ENCODE measurements at places on chromosomes 7 and 10.

- DNase-seq = no peak
These were observed 4.8 kb upstream of the CPXM2 start for GRCh38 chr10:123896246-123896927.

DNA sequence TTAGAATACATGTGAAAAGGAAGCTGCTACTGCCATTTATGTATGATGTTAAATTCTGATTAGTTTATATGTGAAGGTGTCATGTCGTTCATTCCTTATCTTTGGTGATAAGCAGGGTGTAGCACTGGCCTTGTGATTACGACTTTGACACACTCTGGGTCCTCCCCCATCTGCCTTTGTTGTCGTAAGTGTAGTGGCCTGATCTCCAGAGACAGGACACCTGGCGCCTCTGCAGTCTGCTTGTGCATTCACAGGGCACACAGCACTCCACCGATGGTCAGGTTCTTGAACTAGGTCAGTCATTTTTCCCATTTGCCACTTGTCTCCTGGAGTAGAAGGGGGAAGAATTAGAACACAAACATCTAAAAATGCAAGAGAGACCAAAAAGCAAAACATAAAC is 186.0 kb downstream of the PRKCQ start:
- no peak for DNase-seq

- no peak for DNase-seq
These were observed 2.3 kb upstream of the CUZD1 start for GRCh38 chr10:122847782-122848604.

DNA sequence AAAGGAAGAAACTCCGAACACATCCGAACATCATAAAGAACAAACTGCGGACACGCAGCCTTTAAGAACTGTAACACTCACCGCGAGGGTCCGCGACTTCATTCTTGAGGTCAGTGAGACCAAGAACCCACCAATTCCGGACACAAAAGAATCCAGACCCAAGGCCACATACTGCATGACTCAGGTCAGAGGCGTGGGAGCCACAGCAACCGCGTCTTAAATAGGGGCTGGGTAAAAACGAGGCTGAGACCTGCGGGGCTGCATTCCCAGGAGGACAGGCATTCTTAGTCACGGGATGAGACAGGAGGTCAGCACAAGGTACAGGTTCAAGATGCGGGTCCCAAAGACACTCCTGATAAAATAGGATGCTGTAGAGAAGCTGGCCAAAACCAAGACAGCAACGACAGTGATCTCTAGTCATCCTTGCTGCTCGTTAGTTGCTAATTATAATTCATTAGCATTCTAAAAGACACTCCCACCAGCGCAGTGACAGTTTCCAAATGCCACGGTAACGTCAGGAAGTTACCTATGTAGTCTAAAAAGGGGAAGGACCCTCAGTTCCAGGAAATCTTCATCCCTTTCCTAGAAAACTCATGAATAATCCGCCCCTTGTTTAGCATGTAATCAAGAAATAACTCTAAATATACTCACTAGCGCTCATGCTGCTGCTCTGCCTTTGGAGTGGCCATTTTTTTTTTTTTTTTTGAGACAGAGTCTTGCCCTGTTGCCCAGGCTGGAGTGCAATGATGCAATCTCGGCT is 19.3 kb downstream of the AP5Z1 start:
- DNase-seq = no peak

GRCh38 chr10:30247704-30248103 is 101.4 kb downstream of the MTPAP start:
- no peak for DNase-seq

DNA sequence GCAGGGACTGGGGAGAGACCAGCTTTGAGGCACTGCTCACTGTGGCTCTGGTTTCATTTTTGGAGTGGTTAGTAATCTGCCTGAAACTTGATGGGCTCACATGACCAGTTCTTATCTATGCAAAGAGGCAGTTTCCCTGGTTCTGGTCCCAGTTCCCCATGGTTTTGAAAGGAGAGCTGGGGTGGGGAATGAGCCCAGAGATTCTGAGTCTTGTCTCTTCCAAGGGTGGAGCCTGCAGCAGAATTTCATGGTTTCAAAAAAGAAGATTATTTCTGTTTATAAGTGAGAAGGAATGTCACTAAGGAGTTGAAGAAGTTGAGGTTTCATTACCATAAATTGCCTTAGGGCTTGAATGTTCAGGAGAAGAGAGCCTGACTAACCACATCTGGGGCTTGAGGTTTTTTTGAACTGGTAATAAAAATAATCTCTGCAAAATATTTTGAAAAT is 190.2 kb upstream of the HABP2 start:
- peak; percentile 39 for DNase-seq

All from BJ (cell line).